D721Med (cell line): ENCODE measurements at places on chromosomes 4 and X.

DNA sequence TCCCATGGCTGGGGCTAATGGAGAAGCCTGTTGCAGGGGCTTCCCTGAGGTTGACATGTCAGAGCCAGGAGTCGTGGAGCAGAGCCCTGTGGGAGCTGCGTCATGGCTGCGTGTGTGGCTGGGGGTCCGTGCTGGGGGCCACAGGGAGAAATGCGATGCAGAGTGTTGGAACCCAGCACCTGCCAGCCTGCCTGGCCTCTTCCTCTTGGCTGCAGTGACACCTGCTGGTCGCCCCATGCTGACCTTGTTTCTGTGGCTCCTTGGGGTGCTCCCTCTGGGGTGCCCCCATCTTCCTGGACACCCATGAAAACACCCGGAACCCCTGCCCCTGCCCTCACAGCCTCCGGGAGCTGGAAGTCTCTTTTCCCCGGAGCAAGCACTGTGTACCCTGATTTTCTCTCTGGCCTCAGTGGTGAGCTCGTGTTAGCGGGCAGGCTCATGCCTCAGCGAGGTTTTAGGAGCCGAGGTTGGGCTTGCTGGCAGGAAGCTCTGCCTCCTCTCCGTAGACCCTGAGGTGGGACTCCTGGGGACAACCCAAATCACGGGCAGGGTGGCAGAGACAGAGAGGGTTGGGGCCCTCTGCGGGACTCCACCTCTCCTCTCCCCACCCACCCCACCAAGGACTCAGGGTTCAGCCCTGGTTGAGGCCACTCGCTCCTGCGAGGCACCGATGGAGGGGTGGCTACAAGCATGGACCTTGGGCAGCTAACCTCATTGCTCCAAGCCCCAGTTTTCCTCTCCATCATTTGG, 103.7 kb downstream of the SORCS2 start:
- no peak for DNase-seq

GRCh38 chrX:71606536-71607216, 11.6 kb downstream of the CXCR3 start:
- DNase-seq, result no peak

GRCh38 chrX:19875050-19875431, 12.4 kb downstream of the SH3KBP1 start:
- no peak for DNase-seq

DNA sequence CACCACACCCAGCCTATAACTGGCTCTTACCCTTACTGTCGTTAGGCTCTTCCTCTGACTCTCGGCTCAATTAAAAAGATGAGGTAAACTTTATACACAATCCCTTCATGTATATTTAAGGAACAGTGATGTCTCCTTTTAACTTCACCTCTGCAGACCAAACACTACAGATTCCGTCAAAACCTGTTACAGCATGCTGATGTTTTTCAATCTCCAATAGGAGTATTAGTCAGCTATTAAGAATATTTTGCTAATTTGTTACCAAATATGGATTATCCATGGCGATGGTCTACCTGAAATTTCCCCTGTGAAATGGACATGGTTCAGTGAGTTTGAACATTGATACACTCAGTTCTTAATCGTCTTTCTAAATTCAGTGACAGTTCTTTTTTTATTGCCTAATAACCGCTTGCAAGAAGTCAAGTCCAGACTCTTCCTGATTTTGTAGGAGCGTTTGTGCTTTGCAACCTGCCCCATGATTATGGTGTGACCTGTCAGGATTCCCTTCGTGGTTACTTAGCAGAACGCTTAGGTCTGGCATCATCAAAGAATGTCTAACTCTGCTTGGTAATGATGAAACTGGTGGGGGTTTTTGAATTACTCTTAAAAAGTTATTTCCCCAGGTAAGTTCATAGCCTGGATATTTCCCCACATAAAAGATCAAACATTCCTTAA, 72.2 kb upstream of the STOX2 start:
- DNase-seq, result no peak

- DNase-seq, result no peak
These were observed 56.5 kb downstream of the TRIM2 start for GRCh38 chr4:153260553-153261300.

- no peak for DNase-seq
These were observed 62.7 kb upstream of the SHOX start for GRCh38 chrX:567891-568290.

DNA sequence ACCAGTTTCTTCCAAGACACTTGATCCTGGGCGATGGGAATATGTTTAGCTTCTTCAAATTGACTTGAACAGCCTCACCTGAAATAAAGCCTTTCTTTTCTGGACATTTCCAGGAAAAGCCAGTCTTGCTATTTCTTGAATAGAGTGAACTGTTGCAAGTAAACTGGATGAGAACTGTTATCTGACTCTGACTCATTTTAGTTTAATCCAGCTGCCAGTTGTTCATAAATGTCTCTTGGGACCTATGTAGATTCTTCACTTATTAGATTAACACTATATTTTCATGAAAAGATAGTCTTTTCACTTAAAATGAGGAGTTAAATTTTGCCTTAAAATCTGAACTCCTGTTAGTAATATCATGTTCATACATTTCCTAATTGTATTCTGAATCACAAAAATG, 615.4 kb upstream of the GALNT7 start:
- DNase-seq, result no peak

DNA sequence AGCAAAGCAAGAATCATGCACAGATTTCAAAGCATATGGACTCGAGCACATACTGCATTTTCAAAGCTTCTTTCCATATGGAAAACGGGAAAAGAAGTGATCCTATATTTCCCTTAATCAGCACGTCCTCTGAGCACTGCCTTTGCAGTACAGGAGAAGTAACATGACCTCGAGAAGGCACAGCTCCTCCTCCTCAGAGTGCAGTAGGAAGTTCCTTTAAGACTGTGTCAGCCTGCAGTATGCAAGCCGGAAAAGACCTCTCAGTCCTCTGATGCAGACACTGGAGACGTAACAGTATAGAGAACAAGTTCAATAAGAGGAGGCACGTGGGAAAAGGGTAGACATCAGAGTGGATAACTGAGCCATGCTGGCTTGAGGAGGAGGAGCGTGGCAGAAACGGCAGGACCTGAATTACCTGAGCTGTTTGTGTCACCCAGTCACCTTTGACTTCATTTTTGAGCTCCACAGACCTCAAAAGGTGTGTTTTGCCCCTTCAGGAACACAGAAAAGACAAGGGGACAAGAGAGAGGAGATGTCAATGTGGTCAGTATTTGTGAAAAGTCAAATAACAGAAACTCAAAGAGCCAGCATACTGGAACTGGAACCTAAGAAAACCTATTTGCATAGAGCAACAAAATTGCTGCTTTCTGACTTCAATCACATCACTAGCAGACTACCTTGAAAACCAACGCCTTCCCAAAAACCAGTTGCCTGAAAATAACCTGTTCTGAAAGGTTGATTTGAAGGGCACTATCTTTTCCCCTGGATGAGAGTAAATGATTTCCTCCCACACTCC, 20.8 kb downstream of the IRF2 start:
- DNase-seq, result no peak

- DNase-seq, result no peak
These were observed 42.1 kb downstream of the FREM3 start for GRCh38 chr4:143658336-143658735.

GRCh38 chr4:177485528-177485927, 43.3 kb upstream of the AGA start:
- no peak for DNase-seq

GRCh38 chr4:15897577-15897976, 41.0 kb downstream of the FGFBP1 start:
- DNase-seq, result no peak

DNA sequence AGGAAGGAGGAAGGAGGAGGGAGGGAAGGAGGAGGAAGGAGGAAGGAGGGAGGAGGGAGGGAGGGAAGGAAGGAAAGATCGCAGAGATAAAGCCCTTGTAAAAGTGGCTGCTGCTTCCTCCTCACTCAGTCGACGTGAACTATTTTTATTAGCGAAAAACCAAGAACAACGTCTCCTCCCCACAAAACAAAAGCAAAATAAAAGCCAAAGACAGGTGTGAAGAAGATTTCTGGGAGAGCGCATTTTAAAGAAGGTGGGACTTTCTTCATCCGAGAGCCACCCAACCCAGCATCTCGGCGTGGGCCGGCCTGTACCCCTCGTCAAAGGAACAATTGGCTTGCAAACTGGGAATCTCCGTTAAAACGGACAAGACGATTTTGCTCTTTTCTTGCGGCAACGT, 40.7 kb upstream of the ASMTL start:
- no peak for DNase-seq

DNA sequence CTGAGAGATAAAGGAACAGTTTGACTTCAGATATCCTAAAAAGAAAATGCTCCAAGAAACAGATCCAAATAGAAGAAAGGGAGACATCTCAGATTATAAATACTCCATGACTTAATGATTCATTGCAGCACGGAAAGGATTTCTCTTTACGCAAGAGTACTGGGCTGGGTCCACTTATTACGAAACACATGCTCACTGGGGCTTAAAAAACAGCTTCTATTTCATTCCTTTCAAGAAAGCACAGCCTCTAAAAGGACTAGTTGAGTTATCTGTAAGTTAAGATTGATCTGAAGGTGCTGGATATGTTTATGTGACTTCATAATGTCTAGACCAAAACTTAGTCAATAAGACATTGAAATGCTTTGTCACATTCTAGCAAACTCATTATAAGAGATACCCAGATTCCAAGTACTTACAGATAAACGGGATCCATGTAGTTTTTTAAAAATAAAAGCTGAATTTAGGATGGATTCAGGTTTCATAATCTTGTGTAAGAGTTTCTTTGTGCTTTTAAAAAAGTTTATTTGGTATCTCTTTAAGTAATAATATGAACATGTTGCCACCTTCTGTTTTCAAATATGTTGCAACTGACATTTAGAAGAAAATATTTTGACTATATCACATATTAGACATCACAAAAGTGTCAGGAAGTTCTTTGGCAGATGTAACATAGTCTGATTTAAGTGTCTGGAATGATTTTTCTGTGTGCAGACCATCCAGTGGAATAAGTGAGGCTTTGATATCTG, 109.5 kb upstream of the MYOZ2 start:
- no peak for DNase-seq

DNA sequence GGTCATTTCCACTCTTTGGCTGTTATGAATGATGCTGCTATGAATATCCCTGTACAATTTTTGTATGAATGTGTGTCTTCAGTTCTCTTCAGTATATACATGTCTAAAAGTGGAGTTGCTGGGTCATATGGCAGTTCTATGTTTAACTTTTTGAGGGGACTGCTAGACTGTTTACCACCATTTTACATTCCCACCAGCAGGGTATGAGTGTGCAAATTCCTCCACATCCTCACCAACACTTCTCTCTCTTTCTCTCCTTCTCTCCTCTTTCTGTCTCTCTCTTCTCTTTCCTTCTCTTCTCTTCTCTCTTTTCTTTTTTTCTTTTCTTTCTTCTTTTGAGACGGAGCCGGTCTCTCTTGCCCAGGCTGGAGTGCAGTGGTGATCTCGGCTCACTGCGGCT, 7.8 kb downstream of the WWC2 start:
- no peak for DNase-seq

GRCh38 chr4:41692717-41693345, 55.7 kb downstream of the PHOX2B start:
- DNase-seq, result no peak

- no peak for DNase-seq
These were observed 16.9 kb upstream of the ARMCX2 start for GRCh38 chrX:101676571-101676970.

DNA sequence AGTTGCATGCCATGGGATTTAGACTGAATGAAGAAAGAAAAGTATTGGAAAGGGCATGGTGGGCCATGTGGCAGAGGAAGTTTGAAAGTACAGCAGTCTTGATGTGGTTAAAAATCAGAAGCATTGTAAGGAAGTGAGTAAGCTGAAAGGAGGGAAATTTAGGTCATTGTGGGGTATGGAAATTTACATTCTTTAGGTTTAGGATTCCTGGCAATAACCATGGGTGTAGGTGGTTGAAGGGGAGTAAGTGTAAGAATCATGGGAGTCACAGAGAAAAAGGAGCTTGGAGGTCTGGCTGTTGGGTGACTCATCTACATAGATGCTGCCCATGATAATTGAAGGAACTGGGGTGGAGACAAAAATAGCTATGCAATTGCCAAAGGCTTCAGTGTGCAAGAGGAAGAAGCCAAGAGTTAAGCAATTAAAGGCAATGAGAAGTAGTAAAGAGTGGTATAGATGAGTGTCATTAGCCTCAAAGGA, 243.8 kb upstream of the LDB2 start:
- no peak for DNase-seq

DNA sequence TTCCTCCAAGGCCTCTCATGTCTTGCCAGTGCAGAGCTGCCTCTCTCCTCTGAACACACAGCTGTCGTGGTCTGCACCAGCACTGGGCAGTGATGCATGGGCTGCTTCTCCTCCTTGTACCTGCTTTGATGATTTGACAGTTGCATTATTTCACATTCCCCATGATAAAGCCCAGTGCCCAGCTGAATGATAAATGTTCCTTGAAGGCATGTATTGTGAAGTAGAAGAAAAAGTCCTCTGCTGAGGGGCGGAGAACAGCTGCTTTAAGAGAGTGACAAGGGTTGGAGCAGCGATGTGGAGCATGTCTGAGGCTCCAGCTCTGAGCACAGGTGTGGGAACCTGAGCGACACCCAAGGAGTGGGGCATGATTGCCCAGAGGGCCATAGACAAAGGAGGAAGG, 21.1 kb upstream of the TRIM2 start:
- DNase-seq, result no peak

- DNase-seq, result no peak
These were observed 46.2 kb downstream of the SMARCA5 start for GRCh38 chr4:143559757-143560147.

DNA sequence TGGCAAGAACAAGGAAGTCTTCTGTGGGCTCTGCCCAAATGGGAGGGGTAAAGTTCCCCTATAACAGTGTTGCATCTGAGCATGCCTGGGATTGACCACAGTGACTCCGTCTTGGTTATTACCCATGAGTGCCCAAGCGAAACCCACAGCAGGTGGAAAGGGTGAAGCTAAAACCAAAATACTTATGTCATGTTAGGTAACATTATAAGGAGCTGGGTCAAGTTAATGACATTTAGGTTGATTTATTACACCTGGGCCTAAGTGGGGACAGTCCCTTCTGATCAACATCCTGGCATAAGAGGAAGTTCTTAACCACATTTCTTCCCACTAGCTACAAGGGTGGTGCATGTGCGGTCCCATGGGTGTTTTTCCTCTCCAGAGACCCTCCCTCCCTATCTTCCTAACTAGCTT, 1.3 kb upstream of the ZNF732 start:
- no peak for DNase-seq

- no peak for DNase-seq
These were observed 119.3 kb upstream of the DKK2 start for GRCh38 chr4:107155366-107155765.

- no peak for DNase-seq
These were observed 127.4 kb downstream of the ANAPC10 start for GRCh38 chr4:144970597-144970996.

GRCh38 chrX:132795181-132795580, 163.2 kb downstream of the HS6ST2 start:
- no peak for DNase-seq

DNA sequence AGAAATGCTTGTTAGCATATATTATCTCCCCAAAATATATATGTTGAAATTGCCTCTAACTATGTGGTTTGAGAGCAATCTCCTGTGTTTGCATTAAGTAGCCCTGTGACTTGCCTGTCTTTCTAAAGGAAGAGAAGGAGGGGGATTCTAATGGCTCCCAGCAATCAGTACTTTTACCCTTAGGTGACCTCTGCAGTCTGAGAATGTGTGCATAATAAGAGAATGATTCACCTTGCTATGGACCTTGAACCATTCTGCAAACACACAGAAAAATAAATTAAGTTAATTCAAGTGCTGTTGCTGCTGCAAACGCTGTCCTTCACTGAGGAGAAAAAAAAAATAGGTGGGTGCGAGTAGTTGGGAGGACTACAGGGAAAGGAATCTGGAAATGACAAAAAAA, 322.2 kb downstream of the IQCM start:
- DNase-seq, result no peak
